ENCODE measurements at places on chromosomes 5 and 9. TPM values are rescaled to one million over a fixed set of nuclear protein-coding genes. Genes with fewer than 3 reads are reported as not detected.

IFNA21 gene
- total RNA-seq, result not detected

ECSCR gene
- total RNA-seq, result 11.4 TPM

CDKN2B-AS1 gene
- 1.1 TPM for total RNA-seq

SDHA gene
- total RNA-seq, result 71.5 TPM

SIGMAR1 gene
- 88.1 TPM for total RNA-seq

AK8 gene
- total RNA-seq, result not detected

PLEKHG4B gene
- 0.12 TPM for total RNA-seq

FOXD4 gene
- not detected for total RNA-seq

CDX1 gene
- total RNA-seq, result not detected

ARL15 gene
- 19.1 TPM for total RNA-seq

HAND1 gene
- total RNA-seq, result not detected

GCNT1 gene
- 1.1 TPM for total RNA-seq

MEIKIN gene
- total RNA-seq, result not detected

RGS7BP gene
- total RNA-seq, result 0.06 TPM

CDO1 gene
- total RNA-seq, result not detected

TBC1D9B gene
- 53.5 TPM for total RNA-seq

DTWD2 gene
- 10.1 TPM for total RNA-seq

LECT2 gene
- total RNA-seq, result not detected

SPINK7 gene
- 137 TPM for total RNA-seq

INSL4 gene
- total RNA-seq, result not detected

MSX2 gene
- 0.19 TPM for total RNA-seq

CXCL14 gene
- total RNA-seq, result 125 TPM

GFRA3 gene
- not detected for total RNA-seq

PCDHGA10 gene
- total RNA-seq, result 7.2 TPM

SLC35D2 gene
- 18.5 TPM for total RNA-seq

ACTBL2 gene
- total RNA-seq, result not detected

FSTL4 gene
- total RNA-seq, result 4.1 TPM

RAB14 gene
- total RNA-seq, result 44.6 TPM

GRIA1 gene
- total RNA-seq, result not detected

TICAM2 gene
- 2.7 TPM for total RNA-seq

SHROOM1 gene
- total RNA-seq, result 10.7 TPM

LHX3 gene
- not detected for total RNA-seq

ANXA2R gene
- total RNA-seq, result 2.5 TPM

IL7R gene
- 10.6 TPM for total RNA-seq

ZNF608 gene
- total RNA-seq, result 7.1 TPM

PCDHA9 gene
- 0.19 TPM for total RNA-seq

TAS2R1 gene
- total RNA-seq, result not detected

PCDHB5 gene
- total RNA-seq, result 0.11 TPM

NUTM2G gene
- not detected for total RNA-seq

PRR16 gene
- total RNA-seq, result 0.48 TPM

MBLAC2 gene
- total RNA-seq, result 6.2 TPM

FAM169A gene
- 1.5 TPM for total RNA-seq

N4BP3 gene
- 17.6 TPM for total RNA-seq

MTAP gene
- total RNA-seq, result 24.0 TPM

F12 gene
- total RNA-seq, result 25.4 TPM

RALGPS1 gene
- 12.2 TPM for total RNA-seq

NIPSNAP3A gene
- total RNA-seq, result 20.1 TPM

GRPEL2 gene
- 28.4 TPM for total RNA-seq

F2RL2 gene
- total RNA-seq, result 0.18 TPM

DOLK gene
- total RNA-seq, result 17.1 TPM

SAP30L gene
- total RNA-seq, result 12.6 TPM

MLANA gene
- total RNA-seq, result not detected

FBXL17 gene
- total RNA-seq, result 11.8 TPM

SPATA31C1 gene
- total RNA-seq, result not detected

TAF11L14 gene
- not detected for total RNA-seq

ARSI gene
- 2.1 TPM for total RNA-seq

COQ4 gene
- 81.0 TPM for total RNA-seq

ARID3C gene
- total RNA-seq, result not detected

SPINK6 gene
- total RNA-seq, result not detected

GLRA1 gene
- not detected for total RNA-seq
